Upper lobe of right lung (tissue), 1 donor: ENCODE measurements at places on chromosomes 4 and X. TPM values are rescaled to one million over a fixed set of nuclear protein-coding genes. Genes with fewer than 3 reads are reported as not detected.

MAGEB1 gene
- total RNA-seq: not detected

HS3ST1 gene
- total RNA-seq: 1.5 TPM

IRF2 gene
- 44.0 TPM for total RNA-seq

TMSB15C gene
- total RNA-seq: 1.0 TPM

DNA sequence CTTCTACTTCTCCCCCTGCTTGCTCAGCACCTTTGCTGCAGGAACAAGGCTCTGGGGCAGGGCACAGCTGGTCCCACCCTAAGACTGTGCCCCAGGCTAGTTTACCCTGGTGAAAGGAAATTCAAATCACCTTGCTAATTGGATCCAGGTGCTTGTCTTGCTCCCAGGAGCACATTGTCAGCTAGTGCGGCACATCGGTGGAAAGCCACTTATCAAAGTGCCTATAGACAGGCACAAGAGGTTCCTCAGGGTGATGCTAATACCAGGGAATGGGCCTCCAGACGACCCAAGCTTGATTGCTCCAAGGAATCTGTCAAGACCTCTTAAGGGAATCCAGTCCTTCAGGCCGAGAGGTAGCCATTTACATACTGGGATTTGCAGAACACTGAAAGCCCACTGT is 64.5 kb upstream of the PRPS1 start:
- no peak for DNase-seq

DNA sequence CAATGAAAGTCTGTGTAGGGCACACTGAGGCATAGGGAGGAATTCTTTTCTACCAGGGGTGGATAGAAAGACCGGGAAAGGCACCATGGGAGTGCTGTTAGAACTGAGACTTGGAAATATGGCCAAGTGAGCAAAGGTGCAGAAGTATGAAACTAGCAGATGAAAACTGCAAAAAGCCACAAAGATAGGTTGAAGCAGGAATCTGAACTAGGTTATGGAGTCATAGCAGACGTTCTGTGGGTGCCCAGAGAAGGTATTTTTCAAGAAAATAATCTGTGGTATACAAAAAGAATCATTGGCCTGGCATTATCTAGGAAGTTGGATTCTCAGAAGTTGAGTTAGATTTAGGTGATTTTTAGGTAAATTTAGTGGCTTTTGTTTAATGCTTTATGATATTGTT is 48.5 kb downstream of the SMAD1 start:
- DNase-seq: no peak

DNA sequence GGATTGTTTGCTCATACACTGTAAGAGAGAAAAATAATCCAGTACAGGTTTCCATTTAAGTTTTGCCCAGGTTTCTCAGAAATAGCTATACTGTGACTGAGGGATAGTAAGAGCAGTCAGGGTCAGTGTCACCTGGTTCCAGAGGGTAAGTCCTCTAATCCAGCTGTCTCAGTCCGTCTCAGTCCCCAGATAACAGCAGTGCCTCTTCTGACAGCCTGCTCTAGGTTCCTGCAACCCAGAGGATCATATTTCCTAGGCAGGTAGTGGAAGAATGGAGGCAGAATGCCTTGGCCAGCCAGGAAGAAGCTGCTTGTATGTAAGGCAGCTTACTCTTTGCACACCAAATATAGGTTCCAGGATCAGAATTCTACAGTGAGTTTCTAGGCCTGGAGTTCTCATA is 22.6 kb upstream of the GNRHR start:
- DNase-seq: no peak

DNA sequence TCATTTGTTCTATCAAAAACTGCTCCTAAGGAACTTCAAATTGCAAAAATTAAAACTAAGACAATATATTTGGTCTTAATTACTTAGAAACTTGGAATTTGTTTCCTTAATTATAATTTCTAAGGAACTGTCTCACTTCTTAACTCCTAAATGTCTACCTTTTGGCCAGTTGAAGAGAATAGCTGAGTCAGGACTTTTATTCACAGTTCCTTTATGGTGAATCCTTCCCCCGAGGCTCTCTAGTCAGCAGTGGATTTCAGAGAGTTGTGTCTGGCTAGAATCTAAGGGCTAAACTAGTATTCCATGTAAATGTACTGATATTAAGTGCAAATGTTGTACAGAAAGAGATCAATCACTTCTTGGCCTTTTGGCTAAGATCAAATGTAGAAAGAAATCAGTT is 69.3 kb downstream of the AMMECR1 start:
- no peak for DNase-seq

GRCh38 chr4:174604198-174604597 is 81.9 kb upstream of the HPGD start:
- DNase-seq: no peak

GRCh38 chrX:153214934-153215333 is 35.9 kb downstream of the MAGEA1 start:
- no peak for DNase-seq

- DNase-seq: no peak
These were observed 10.0 kb downstream of the ABHD18 start for GRCh38 chr4:127975121-127975770.

DNA sequence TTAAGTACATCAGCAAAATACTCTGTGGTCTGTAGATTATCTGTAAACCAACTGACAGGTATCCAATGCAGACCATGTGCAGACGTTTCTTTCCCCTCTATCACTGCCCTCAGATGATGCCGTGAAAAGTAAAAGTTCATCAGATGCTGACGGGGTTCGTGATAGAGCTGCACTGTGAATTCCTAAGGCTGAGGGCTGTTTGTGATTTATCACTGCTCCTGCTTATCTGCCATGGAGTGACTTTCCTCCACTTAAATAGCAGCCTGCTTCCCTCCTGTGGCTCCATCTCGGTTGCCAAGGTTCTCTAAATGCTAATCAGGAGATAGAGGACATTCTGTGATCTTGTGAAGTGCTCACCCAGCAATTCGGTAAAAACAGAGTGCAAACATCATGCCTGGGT is 89.3 kb upstream of the SRD5A3 start:
- DNase-seq: no peak

DNA sequence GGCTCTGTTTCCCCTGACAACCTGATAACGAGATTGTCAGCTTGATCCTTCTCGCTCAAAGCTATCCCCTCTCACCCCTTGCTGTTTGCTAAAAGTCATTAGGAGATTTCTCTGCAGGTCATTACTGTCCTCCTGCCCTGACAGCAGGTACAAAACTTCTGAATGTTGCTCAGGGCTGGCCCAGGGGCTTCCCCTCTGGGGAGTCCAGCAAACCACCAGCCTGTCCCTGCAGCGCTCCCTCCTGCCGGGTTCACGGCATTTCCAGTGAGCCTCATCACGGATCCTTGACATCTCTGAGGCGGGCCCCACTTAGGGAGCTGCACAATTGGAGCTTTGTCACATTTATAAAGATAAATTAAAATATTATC is 5.2 kb upstream of the SORCS2 start:
- peak; percentile 37 for DNase-seq

- no peak for DNase-seq
These were observed 6.0 kb downstream of the GNPDA2 start for GRCh38 chr4:44720371-44720770.

DNA sequence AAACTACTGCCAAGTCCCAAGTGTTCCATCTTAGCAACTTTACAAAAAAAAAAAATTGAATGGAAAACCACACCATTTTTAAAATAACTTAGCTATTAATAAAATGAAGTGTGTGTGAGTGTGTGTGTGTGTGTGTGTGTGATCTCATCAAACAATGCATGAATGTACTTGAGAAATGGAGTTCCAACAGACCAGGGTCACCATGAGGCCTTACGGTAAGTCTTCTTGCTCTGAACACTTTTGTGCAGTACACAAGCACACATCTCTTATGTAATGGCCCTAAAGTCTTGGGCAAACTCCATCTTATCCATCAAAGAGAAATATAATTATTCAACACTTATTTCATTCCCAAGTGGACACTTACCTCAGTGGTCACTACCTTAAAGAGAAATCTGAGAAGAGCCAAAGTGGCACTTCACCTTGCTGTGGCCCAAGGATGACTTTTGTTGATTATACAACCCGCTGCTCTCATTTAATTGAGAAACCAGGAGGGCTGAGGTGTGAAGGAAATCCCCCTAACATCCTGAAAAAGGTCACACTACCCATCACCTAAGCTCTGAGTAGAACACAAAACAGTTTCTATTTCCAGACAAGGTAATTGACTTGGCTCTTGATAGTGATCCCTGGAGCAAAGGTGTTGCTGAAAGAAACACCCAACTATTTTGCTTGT is 96.5 kb upstream of the PRDX4 start:
- DNase-seq: no peak

- no peak for DNase-seq
These were observed 215.5 kb downstream of the PDGFC start for GRCh38 chr4:156756118-156756517.

- no peak for DNase-seq
These were observed 171.3 kb downstream of the BTC start for GRCh38 chr4:74623041-74623440.

- DNase-seq: no peak
These were observed 11.4 kb upstream of the SORCS2 start for GRCh38 chr4:7180938-7181337.

DNA sequence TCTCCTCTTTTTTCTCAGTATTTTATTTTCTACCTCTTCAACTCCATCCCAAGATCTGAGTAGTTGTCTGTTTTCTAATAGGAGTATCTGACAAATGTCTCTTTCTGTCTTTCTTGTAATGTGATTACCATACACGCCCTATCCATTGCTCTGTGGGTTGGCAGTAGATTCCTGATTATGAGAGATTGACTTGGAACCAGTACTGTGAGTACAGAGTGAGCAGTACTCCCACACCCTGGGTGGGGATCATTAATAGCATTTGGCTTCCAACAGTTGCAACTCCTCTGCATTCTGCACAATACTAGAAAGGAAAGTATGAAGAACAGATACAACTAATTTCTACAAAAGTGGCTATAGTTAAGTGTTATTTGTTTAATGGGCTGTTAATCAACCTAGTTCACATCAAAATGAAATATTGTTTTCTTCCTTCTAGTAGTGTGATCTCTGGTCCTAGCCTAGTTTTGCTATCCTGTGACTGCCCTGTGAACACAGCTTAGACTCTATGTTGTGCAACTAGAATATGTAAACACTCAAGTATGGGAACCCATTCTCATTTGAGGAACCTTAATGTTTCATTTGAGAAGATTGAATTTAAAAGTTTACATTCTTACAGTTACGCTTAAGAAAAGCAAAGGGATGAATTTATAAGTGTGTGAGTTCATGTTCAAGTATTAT is 112.9 kb downstream of the PTPN13 start:
- DNase-seq: no peak

DNA sequence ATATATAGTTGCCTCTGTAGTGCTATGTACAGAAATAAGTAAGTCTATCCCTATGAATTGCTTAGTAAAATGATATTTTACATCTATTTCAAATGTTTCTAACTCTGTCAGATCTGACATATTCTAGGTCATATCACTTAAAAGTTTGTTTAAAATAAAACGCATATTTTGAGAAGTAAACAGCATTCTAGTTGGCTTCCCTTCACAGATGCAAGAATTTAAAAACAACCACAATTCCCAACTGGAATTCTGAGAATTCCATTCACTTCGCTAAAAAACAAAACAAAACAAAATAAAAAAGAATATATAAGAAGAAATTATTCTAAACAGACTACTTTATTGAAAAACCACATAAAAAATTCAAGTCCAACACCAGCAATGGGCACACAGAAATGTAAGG is 126.0 kb downstream of the PPP3CA start:
- DNase-seq: no peak
